ENCODE measurements at places on chromosomes 3 and 15. TPM values are rescaled to one million over a fixed set of nuclear protein-coding genes. Genes with fewer than 3 reads are reported as not detected.

Gene ZPLD1
- total RNA-seq = 0.11 TPM

Gene SPTBN5
- total RNA-seq = 3.9 TPM

Gene ALDH1L1
- total RNA-seq = 12.9 TPM

Gene GCNT3
- total RNA-seq = 0.79 TPM

GRCh38 chr3:56113908-56114307 lies 354.4 kb downstream of the ERC2 start:
- DNase-seq = no peak

- no peak for DNase-seq
Measured at GRCh38 chr3:30181178-30181465, 425.3 kb upstream of the TGFBR2 start.

- DNase-seq = no peak
Measured at GRCh38 chr3:84991422-84991900, 32.7 kb downstream of the CADM2 start.

DNA sequence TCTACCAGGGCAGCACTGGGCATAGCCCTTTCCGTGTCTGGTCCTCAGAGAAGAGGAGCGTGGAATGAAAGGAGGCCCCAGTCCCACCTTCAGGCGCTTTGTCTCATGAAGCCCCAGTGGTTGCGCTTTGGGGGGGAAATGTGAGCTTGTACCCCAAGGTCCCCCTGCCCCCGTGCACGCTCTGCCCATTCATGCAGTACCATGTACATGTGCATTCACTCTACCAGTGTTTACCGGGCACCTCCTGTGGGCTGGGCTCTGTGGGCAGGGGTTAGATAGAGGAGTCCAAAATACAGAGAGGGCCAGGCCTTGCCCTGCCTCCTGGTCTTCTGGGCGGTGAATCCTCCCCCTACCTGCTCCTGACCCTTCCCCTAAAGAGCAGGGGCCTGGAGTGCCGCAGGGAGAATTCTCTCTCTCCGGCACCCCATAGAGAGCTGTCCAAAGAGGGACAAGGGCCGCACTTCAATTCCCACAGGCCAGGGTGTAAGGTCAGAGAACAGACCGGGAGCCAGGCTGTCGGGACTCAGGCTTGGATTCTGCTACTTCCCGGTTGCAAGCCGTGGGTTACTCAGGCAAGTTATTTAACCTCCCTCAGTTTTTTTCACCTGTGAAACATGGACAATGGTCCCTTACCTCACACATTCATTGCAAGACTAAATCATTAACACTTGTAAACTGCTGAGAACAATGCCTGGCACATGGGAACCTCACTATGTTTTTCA lies 153.4 kb downstream of the MEGF11 start:
- DNase-seq = no peak

Measured in HT1080 (cell line).